Activated CD4-positive, alpha-beta T cell treated with anti-CD3 and anti-CD28 coated beads for 36 hours (primary cell): ENCODE measurements at places on chromosomes 1 and 21. TPM values are rescaled to one million over a fixed set of nuclear protein-coding genes. Genes with fewer than 3 reads are reported as not detected.

Gene AMY1C
- total RNA-seq, result not detected

GRCh38 chr1:185938396-185938795 is 204.2 kb downstream of the HMCN1 start:
- no peaks in the 10 kb centered on the region for H3K27me3 ChIP-seq
- H3K36me3 ChIP-seq, result no peaks in the 10 kb centered on the region
- no peaks in the 10 kb centered on the region for H3K4me1 ChIP-seq
- H3K4me3 ChIP-seq, result no peak overlapping the region
- no peak overlapping the region for H3K27ac ChIP-seq

Gene ACTL8
- not detected for total RNA-seq

DNA sequence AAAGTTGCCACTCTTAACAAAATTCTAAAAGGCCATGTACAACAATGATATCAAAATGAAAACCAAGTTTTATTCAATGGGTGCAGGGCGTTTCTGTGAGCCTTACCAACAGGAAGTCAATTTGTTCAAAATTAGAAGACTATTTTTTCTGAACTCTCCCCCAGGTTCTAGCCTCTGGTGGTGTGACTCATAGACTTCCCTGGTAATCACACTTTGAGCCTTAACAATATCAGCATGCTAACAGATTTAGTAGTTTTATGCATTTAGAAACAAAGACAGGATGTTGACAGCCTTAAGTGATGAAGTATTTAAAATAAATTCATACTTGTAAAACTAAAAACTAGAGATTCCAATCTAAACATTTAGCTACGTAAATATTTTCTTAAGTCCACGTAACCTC is 88.4 kb downstream of the LRRC8C start:
- H3K27me3 ChIP-seq, result no peaks in the 10 kb centered on the region
- H3K4me1 ChIP-seq, result peaks cover 93% of the 10 kb centered on the region
- peak; percentile 45 for DNase-seq
- peaks cover 63% of the 10 kb centered on the region for H3K36me3 ChIP-seq
- peak overlapping the region; percentile 12 for H3K4me3 ChIP-seq
- peak overlapping the region; percentile 88 for H3K27ac ChIP-seq

- peaks cover 7% of the 10 kb centered on the region for H3K27me3 ChIP-seq
- H3K27ac ChIP-seq, result no peak overlapping the region
- H3K4me3 ChIP-seq, result no peak overlapping the region
- no peaks in the 10 kb centered on the region for H3K4me1 ChIP-seq
Measured at GRCh38 chr1:4957027-4957426, 302.6 kb downstream of the AJAP1 start.

GRCh38 chr1:210293171-210293607 is 35.5 kb upstream of the HHAT start:
- no peaks in the 10 kb centered on the region for H3K36me3 ChIP-seq
- DNase-seq, result no peak
- peaks cover 58% of the 10 kb centered on the region for H3K27me3 ChIP-seq

DNA sequence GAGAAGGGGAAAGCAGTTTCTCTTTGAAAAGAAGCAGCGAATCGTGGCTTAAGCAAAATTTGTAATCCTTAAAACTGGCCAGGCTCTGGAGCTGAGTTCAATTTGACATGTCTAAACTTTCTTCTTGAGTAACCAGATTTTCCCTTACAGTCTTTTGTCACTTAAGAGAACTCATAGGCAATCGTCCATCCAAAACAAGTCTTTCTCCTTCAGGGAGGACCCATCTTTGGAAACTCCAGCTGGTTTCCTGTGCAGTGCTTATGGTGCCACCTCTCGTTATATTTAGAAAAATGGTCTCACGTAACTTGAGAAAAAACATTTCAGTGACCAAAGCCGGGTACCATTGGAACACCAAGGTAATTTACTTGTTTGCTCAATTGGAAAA is 1.8 kb upstream of the PTTG1IP start:
- no peaks in the 10 kb centered on the region for H3K36me3 ChIP-seq
- H3K4me3 ChIP-seq, result peak overlapping the region; percentile 92
- H3K4me1 ChIP-seq, result peaks cover 38% of the 10 kb centered on the region
- H3K27me3 ChIP-seq, result no peaks in the 10 kb centered on the region
- peak overlapping the region; percentile 72 for H3K27ac ChIP-seq

GRCh38 chr1:168159251-168159650 is 19.5 kb upstream of the TIPRL start:
- DNase-seq, result no peak
- no peak overlapping the region for H3K4me3 ChIP-seq
- H3K27ac ChIP-seq, result no peak overlapping the region

Gene MTARC1
- not detected for total RNA-seq

GRCh38 chr1:179016706-179017382 is 8.8 kb upstream of the FAM20B start:
- H3K27me3 ChIP-seq, result no peaks in the 10 kb centered on the region
- H3K4me1 ChIP-seq, result peaks cover 3% of the 10 kb centered on the region
- no peak overlapping the region for H3K4me3 ChIP-seq
- no peak for DNase-seq

GRCh38 chr1:169595764-169596711 is 9.8 kb upstream of the F5 start:
- DNase-seq, result peak; percentile 57
- peaks cover 3% of the 10 kb centered on the region for H3K36me3 ChIP-seq
- no peaks in the 10 kb centered on the region for H3K27me3 ChIP-seq
- no peak overlapping the region for H3K4me3 ChIP-seq
- peaks cover 62% of the 10 kb centered on the region for H3K4me1 ChIP-seq

- no peak for DNase-seq
- peaks cover 9% of the 10 kb centered on the region for H3K36me3 ChIP-seq
- H3K27ac ChIP-seq, result no peak overlapping the region
Measured at GRCh38 chr1:214574598-214575411, 23.4 kb upstream of the PTPN14 start.

Gene BACH1
- 24.1 TPM for total RNA-seq

- H3K27ac ChIP-seq, result no peak overlapping the region
- no peak overlapping the region for H3K4me3 ChIP-seq
- no peaks in the 10 kb centered on the region for H3K27me3 ChIP-seq
- DNase-seq, result no peak
- H3K36me3 ChIP-seq, result peaks cover 60% of the 10 kb centered on the region
Measured at GRCh38 chr1:21703318-21703963, 34.3 kb upstream of the RAP1GAP start.

GRCh38 chr1:39450956-39451606 is 40.4 kb upstream of the BMP8A start:
- DNase-seq, result no peak
- no peaks in the 10 kb centered on the region for H3K27me3 ChIP-seq
- no peaks in the 10 kb centered on the region for H3K4me1 ChIP-seq
- no peak overlapping the region for H3K27ac ChIP-seq

DNA sequence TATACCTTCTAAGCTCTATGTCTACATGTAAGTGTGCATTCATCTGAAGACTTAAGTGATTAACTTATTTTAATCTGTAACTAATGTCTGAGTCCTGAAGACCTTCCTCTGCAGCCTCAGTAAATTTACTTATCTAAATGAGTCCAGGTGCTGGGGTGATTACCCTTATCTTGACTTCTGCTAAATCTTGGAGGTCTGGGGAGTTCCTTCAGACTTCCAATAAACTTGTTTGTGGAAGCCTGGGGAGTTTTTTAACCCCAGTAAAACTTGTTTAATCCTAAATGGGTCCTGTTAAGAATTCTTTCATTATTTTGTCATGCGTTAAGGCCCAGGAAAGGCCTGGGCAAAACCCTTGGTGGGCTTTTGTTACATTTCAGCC is 37.0 kb downstream of the RSPH1 start:
- no peaks in the 10 kb centered on the region for H3K27me3 ChIP-seq
- no peak overlapping the region for H3K4me3 ChIP-seq
- H3K36me3 ChIP-seq, result no peaks in the 10 kb centered on the region
- no peak for DNase-seq

DNA sequence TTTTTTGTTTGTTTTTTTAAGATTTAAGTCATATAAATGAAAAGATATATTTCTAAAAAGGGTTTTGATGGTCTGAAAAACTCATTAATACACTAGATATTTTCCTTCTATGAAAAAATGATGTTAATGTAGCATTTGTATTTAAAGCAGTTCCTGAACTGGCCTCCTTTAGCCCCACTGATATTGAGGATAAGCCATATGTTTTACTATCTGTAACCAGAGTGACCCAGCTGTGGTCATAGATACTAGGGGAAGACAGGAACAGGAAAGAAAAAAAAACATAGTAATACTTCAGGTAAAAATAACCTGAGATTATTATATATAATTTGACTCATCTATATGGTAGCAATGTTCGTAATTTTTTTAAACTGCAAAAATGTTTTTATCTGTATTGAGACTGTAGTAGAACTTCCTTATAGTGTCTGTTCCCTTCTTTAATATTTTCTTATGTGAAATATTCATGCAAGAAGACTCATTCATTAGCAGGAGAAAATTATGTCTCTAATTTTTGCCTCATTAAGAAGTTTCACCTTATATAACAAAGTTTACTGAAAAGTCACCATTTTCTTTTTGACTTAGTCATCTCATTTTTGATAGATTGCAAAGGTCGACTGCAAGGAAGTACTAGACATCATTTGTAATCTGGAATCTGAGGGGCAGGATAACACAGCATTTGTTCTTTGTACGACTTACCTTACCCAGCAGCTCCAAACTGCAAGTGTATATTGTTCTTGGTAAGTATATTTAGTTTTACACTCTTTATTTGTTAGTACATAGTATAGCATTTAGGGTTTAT is 25.6 kb upstream of the TMCO2 start:
- H3K36me3 ChIP-seq, result peaks cover 20% of the 10 kb centered on the region
- H3K4me1 ChIP-seq, result peaks cover 27% of the 10 kb centered on the region
- DNase-seq, result no peak
- no peaks in the 10 kb centered on the region for H3K27me3 ChIP-seq
- no peak overlapping the region for H3K4me3 ChIP-seq
- H3K27ac ChIP-seq, result no peak overlapping the region

Gene FCRL2
- total RNA-seq, result not detected

DNA sequence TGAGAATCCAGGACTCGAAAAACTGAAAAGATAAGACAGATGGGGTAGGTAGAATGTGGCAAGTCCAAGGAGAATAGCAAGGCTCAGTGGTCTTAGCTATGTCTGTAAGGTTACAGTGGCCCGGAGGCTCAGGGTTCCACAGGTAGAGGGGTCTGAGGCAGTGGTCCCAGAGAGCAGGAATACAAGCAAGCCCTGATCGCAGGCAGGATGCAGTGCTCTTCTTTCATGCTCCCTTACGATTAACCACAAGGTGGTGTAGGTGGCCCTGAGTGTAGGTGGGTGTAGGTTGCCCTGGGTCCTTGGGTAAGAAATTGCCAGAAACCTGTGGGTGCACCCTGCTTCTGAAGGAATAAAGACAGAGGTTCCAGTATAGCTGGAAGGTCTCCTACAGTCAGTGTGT is 99.1 kb upstream of the RAB3GAP2 start:
- H3K36me3 ChIP-seq, result no peaks in the 10 kb centered on the region
- no peak overlapping the region for H3K27ac ChIP-seq
- DNase-seq, result no peak
- H3K27me3 ChIP-seq, result peaks cover 8% of the 10 kb centered on the region
- H3K4me3 ChIP-seq, result no peak overlapping the region

Gene ARPC5
- total RNA-seq, result 115 TPM

Gene KIF14
- 14.9 TPM for total RNA-seq

DNA sequence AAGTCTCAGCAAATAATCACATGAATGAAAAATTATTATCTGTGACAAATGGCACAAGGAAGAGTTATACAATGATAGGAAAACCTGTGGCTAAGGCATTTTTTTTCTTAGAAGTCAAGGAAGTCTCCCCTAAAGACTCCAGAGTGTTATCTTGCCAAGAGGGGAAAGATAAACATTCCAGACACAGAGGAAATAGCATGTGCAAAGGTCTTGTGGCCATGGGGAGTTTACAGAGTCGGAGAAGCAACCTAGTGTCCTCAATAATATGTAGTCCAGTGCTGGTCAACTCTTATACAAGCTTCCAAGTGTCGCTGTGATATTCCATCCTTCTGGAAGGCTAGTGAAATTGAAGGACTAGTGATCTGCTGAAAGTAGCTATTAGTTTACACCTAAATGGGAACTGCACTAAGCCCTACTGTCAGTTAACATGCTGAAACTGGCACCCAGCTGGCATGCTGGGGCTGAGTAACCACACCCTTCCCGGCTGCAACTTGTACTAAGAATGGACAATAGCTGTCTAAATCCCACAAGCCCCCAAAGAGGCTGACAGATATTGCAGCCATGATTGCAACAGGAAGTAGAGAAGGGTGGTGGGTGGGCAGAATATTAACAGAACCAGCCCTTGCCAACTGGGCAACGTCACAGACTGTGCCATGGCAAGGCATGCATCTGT is 11.5 kb upstream of the ATP1B1 start:
- no peak for DNase-seq
- H3K27ac ChIP-seq, result no peak overlapping the region
- no peaks in the 10 kb centered on the region for H3K36me3 ChIP-seq
- H3K27me3 ChIP-seq, result peaks cover 7% of the 10 kb centered on the region

DNA sequence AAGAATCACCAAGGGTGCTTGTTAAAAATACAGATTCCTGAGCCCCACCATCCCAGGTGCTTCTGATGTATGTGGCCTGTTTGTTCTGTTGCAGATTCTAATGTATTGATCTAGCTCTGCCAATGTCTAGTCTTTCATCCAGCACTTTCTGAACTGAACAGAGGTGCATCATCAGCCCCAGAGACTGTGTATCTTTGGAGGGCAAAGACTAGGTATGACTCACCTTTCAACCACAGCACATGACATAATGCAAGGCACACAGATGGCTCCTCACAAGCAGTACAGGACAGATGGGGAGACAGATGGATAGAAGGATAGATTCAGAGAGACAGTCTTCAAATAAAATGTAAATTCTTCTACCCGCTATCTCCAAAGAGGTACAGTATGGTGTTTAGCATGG is 32.3 kb downstream of the CD58 start:
- no peaks in the 10 kb centered on the region for H3K27me3 ChIP-seq
- H3K4me3 ChIP-seq, result no peak overlapping the region

Gene RXRG
- total RNA-seq, result 0.16 TPM

Gene PLD5
- not detected for total RNA-seq

DNA sequence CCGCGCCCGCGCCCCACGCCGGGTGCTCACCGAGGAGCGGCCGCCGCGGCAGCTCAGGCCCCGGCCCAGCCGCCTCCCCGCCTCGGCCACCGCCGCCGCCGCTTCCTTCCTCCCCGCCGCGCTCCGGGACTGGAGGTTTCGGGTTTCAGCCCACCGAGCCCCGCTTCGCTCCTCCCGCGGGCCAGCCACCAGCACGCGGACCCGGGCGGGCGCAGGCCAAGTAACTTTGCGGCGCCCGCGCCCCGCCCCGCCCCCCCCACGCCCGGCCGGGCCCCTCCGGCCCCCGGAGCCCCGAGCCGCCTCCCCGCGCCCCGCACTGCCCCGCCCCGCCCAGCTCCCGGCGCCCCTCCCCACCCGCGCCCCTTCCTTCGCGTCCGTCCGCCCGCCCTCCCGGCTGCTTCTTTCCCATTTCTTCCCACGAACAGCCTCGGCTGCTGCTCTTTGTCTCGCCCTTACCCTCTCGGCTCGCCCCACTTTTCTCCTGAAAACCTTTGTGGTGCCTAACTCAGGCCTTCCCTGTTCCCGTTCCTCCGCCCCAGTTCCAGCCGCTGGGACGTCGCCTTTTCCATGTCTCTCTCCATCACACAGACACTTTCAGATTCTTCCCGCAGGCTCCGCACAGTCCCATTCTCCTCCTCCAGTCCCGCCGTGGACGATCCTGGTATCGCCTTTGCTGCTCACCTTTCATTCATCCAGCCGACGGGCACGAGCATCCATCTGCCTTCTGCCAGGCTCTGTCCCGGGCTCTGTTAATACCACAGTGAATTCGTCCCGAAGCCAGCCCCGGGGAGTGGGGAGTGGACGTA is at the start of gene GPR161:
Gene GPR161, minus strand, starts transcription at position 222 of the 806 bp plus-strand sequence. CDS start 32,080 bp downstream, outside the sequence.
- DNase-seq, result peak; percentile 40
- peaks cover 40% of the 10 kb centered on the region for H3K4me1 ChIP-seq
- H3K27ac ChIP-seq, result peak within 1 kb of the TSS; percentile 61

Gene ARMH1
- 75.1 TPM for total RNA-seq
